Stimulated activated CD8-positive, alpha-beta memory T cell treated with anti-CD3 and anti-CD28 coated beads, Interleukin-7, amount 100 ng/mL, for 4 hours (primary cell): ENCODE measurements at places on chromosomes 11 and 22.

DNA sequence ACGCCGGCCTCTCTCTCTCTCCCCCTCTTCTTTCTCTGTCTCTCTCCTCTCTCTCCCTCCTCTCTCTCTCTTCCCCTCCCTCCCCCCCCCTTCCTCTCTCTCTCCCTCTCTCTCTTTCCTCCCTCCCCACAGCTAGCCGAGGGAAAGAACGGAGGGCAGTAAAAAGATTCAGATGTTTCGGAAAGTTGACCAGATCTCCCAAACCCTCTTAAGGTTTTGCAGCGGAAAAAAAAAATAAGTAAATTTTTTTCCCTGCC lies 195 bp upstream of the ALX4 start:
- no peak for DNase-seq

DNA sequence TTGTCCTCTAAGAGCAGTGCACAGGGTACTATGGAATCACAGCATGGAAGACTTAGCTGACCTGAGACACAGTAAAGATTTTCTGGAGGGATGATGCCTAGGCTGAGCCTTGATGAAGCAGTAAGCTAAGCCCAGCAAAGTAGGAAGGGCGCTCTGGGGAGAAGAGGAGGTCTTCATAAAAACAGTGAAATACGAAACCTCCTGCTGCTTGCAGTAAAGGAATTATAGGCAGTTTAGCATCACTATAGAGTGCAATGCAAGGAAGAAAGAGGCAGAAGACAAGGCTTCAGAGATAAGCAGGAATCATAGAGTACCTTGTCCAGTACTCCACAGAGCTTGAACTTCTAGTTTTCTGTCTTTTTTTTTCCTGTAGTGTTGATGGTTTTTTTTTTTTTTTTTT lies 555.7 kb upstream of the CADM1 start:
- DNase-seq = no peak

DNA sequence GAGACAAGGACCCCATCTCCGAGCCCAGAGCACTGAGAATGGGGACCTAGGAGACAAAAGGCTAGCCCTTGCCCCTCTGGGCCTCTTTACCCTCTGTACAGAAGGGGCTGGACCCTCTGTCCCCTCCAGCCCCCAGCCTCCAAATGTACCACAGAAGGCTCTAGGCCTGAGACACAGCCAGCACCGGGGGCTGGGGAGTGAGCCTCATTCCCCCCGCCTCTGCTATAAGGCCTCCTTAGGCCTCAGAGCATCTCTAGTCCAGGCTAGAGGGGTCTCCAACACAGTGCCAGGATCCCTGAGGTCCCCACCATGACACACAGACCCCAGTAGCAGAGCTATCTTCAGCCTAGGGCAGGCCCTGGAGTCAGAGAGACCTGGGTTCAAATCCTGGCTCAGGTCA lies 4.8 kb downstream of the SMTN start:
- no peak for DNase-seq

GRCh38 chr11:69352715-69353319 lies 58.9 kb downstream of the MYEOV start:
- no peak for DNase-seq

DNA sequence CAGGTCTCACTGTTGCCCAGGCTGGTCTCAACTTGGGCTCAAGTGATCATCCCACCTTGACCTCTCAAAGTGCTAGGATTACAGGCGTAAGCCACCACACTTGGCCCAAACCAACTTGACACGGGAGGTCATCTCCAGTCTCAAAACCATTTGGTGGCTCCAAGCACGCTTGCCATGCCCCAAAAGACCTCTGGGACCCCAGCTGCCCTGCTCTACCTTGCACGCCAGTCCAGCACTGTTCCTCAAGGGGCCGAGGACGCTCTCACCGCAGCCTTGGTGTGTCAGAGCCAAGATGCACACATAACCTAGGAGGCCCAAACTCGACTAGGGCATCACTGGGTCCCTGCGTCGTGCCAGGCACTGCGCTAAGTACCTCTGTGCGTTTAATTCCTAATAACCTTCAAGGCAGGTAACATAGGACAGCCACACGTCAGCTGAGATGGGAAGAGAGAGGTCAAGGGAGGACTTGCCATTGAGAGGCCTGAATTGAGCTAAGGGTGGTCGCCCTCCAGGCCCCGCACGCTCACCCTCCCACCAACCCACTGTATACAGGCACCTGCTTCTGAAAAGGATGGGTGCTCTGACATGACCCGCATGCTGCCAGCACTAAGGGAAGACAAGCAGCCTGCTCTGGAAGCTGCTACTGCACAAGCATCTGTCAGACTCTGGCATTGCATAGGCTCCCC lies 4.6 kb upstream of the GAS2L1 start:
- DNase-seq = no peak

DNA sequence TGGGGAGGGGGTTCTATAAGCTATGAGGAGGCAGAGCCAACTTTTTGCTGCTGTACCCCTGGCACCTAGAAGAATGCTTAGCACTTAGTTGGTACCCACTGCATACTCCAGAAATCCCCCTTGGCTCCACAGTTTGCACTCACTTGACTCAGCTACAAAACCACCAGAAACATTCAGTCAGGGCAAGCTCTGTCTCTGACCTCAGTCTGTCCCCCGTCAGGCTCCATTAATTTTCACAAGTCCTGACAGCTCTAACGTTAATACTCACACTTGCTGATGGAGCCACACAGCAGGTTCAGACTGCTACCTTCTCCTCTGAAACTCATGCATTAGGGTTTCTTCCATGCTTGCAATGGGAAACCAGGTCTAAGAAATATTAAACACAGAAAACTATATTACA lies 81.7 kb downstream of the MPPED2 start:
- no peak for DNase-seq

- no peak for DNase-seq
Observed at GRCh38 chr11:24068197-24068596, 428.7 kb upstream of the LUZP2 start.

GRCh38 chr22:17198170-17199002 lies 20.8 kb downstream of the ADA2 start:
- DNase-seq = no peak

GRCh38 chr11:1112351-1113191 lies 37.9 kb downstream of the MUC2 start:
- no peak for DNase-seq

GRCh38 chr22:29524442-29525191 lies 28.9 kb downstream of the THOC5 start:
- no peak for DNase-seq

DNA sequence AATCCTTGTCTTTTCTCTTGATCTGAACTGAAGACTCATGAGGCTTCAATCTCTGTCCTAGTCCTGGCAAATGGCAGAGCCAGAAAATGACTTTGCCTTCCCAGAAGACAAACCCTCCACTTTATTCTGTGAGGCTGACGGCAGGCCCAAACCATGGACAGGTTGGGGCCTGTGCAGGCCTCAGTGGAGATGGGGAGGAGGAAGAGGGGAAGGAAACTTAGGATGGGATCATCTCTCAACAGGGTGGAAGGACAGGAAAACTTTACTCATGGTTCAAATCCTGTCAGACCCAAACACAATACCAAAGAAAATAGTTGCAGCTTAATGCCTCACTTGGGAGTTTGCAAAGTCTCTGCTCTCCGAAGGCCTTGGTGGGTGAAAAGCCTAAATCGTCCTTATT lies 9.8 kb downstream of the RPL27A start:
- DNase-seq = no peak

DNA sequence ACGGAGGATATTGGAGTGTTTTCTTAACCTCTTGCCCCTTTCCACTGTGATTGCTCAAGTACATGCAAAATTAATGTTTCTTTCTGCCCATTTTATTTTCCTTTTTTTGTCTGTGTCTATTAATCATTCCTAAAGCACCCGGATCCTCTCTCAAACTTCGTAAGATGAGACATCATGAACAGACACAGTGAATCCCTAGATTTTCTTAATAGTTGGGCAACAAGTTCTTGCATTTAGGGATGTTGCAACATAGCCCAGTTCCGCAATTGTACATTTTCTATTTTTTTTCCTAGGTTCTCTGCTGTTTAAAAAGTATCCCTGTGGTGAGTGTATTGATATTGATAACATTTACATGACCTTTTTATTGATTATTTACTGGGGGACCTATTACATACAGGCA lies 2.9 kb downstream of the FAM111A start:
- DNase-seq = no peak

DNA sequence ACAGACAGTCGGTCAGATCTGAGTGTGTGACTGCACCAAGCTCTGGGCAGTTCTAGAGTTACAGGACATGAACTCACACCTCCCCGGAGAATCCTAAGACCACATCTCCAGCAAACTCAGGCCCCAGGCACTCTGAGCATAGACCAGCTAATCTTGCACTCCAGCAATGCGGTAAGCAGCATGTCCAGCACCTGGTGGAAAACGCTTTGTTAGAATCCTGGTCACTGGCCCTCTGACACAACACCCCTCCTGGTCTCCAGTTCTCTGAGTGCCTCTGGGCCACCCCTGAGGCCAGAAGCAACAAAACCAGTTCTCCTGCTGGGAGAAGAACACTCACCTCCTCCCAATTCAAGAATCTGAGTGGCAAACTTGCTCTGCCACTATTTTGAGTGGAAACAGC lies 82.7 kb upstream of the TMEM45B start:
- no peak for DNase-seq

DNA sequence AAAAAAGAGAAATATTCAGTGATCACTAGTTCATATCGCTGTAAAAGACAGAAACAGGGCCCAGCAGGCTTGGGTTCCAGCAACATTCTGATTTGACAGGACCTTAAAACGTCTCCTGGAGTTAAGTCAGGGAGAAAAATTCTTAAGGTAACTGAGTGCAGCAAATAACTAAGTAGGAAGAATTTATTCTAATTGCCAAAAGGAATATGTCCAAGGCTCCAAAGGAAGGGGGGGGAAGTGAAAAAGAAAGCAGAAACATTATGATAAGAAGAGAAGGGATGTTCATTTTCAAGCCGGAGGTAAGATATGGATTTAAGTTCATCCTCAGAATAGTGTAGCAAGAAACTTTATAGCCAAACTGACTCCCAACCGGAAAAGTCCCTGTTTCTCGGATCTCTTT lies 90.4 kb downstream of the WT1 start:
- DNase-seq = no peak

DNA sequence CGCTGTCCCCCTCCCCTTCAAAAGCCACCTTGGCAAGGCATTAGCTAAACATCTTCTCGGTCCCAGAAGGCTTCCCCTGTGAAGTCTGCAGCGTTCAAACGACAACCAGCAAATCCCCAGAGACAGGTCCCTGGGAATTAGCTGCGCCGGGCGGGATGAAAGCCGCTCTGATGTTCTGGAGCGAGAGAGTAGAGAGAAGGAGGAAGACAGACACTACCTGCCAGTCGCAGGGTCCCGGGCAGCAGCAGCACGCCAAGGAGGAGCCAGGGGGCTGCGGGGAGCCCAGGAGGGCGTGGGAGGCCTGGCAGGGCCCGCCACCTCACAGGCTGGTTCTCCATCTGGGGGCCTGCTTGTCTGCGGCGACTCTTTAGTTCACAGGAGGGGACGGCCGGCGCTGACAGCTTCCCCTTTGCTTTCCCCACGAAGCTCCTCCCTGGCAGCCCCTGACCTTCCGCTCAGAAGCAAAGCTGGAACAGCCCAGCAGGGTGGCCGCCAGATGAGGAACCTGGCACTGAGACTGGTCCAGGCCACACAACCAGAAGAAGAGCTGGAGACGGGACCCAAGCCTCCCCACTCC lies at the start of gene NFAM1:
NFAM1 (minus strand) TSS at position 384 of the 577 bp plus-strand sequence; CDS start at position 338, 46 bp downstream.
- DNase-seq = no peak
